ENCODE measurements at places on chromosomes 6 and 20.

- no peak for DNase-seq
Measured at GRCh38 chr6:537114-537513, 119.8 kb downstream of the HUS1B start.

- DNase-seq, result peak; percentile 34
Measured at GRCh38 chr20:33812908-33813462, 1.8 kb downstream of the CHMP4B start.

DNA sequence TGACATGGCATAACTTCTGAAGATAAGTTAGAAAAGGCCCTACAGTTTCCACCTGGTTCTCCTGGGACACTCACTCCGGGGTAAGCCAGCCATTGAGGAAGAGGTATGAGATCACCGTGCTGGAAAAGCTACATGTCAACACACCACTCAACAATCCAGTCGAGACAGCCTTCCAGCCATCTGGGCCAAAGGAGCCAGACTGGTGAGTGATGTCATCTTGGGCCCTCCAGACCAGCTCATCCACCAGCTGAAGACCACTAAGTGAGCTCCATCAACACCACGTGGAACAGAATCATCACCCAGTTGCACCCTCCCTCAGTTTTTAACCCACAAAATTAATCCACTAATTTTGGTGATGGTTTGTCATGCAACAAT lies 32.3 kb upstream of the RSPO4 start:
- no peak for DNase-seq

- DNase-seq, result no peak
Measured at GRCh38 chr20:36093804-36094145, 60.8 kb upstream of the EPB41L1 start.

DNA sequence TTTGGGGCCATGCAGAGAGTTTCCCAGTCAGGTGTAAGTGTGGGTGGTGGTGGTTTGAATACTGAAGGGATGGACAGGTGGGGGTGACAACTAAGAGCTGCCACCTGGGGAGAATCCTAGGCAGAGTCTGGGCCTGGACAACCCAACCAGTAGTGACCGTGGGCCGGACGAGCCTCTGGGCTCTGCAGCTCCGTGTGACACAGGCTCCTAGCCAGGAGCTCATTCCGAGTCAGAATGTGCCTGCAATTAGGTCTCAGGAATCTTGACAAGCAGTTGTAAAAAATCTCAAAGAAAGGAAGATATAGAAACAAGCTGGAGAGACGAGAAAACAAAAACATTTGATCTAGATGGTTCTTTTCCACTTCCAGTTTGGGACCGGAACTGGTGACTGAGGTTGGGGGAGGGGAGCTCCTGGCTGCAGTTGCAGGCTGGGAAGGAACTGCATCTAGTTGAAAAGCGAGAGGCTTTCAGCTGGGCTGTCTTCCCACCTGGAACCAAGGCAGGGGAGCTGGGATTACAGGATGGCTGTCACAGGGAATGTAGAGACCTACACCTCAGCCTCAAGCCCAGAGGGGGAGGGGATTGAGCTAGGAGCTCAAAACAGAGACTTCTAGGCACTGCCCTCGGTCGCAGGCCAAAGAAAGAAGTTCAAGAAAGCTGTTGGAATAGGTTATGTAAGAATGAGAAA lies 156.9 kb downstream of the PAX1 start:
- DNase-seq, result no peak

DNA sequence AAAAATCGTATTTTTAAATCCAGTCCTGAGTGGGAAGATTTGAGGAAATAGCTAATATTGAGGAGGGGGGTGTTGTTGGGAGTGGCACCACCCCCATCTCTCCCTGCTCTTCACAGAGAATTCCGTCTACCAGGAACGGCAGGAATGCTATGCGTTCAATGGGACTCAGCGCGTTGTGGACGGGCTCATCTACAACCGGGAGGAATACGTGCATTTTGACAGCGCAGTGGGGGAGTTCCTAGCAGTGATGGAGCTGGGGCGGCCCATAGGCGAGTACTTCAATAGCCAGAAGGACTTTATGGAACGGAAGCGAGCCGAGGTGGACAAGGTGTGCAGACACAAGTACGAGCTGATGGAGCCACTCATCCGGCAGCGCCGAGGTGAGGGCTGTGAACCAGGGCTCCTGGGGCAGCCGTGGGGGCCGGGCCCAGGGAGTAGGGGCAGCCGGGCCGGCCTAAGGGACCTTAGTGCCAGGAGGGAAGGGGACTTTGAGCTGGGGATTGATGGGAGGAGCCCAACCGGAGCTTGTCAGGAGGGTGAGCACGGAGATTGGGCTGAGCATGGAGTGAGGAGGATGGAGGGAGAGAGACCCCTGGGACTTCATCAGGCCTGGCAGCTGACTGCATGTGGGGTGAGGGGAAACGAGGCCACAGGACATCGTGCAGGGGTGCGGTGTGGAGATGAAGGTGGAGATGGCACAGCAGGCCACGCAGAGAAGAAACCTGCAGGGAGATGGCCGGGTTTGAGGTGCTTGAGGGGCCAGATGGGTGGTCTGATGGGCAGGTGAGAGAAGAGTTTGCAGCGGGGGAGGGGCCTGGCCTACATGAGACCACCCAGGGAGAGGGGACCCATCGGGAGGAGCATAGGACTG lies 41.3 kb downstream of the HLA-DPB1 start:
- DNase-seq, result no peak

- DNase-seq, result no peak
Measured at GRCh38 chr6:71290611-71291010, 2.0 kb downstream of the OGFRL1 start.

- DNase-seq, result no peak
Measured at GRCh38 chr6:157684620-157685299, 138.3 kb upstream of the SNX9 start.

DNA sequence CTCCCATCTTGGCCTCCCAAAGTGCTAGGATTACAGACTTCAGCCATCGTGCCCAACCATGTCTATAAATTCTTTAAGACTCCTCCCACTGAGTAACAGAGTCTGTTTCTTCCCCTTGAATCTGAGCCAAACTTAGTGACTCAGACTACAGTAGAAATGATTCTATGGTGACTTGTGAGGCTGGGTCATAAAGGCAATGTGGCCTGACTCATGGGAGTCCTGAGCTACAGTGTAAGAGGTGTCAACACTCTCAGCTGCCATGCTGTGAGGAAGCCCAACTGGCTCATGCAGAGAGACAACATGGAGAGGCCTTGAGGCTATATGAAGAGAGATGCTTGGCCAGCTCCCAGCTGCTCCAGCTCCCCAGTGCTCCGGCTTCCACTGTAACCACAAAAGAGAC lies 5.2 kb upstream of the NRSN2 start:
- DNase-seq, result no peak

GRCh38 chr6:47206626-47207025 lies 103.1 kb downstream of the TNFRSF21 start:
- no peak for DNase-seq

DNA sequence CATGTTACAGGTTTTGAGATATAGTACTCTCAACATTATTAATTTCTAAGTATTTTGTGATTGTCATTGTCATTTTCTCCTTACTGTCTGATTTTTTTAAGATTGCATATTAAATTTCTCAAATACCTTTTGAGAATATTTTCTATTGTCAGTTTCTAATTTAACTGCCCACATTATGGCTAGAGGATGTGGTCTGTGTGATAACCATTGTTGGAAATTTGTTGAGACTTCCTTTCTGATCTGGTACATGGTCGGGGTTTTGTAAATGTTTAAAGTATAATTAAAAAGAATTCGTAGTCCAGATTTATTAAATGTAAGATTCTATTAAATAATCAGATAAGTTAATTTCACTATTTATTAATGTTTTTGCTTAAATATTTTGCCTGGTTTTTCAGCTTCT lies 60.1 kb downstream of the SLX4IP start:
- DNase-seq, result no peak

DNA sequence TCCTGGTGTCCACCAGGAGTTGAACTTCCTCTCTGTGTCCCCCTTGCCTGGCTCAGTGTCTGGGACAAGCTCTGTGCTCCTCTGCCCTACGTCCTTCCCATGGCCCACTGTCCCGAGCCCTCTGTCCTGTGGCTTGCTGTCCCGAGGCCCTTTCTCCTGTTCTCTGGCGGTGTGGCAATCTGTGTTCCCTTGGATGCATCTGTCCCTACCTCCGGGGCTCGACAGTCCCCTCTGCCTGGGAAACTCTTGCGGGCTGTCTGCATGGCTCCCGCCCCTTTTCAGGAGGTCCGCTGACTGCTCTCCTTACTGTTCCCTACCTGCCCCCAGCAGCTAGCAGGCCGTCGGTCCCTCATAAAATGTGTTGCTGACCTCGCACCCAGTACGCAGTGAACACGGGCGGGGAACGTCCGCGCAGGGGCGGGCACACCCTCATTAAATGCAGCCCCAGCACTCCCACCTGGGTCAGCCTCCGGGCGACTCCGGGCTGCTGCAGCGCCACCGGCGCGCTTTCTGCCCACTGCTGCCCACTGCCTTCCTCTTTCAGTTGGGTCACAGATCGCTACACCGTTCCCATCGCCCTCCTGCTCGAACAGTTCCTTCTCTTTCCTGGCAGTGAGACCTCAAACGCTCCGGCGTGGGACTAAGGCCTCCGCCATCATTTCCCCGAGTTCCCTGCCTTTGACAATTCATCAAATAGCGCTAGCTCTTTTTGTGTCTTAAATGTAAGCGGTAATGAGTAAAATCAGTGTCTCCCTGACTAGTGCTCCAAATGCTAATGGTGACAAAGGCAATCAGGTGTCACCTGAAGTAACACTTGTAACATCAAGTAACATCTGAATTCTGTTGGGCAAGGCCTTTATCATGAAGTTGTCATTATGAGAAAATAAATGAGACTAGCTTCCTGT lies 60.5 kb downstream of the RSPH3 start:
- DNase-seq, result no peak

DNA sequence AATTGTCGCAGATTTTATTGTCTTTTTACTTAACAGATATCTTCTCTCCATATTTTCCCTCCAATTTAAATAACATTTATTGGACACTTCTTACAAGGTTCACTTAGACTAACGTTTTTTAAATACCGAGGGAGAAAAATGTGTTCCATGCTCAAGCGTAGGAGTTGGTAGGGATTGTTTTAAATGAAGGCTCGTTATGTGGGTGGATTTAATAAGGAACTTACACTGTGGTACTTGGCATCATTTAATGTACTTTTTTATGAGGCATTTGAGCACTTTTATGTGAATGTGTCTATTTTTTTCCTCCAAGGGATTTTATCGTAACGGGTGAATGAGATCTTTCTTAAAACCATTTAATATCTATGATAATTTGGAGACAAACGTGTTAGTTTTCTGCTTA lies 125.0 kb upstream of the MTHFD1L start:
- no peak for DNase-seq

DNA sequence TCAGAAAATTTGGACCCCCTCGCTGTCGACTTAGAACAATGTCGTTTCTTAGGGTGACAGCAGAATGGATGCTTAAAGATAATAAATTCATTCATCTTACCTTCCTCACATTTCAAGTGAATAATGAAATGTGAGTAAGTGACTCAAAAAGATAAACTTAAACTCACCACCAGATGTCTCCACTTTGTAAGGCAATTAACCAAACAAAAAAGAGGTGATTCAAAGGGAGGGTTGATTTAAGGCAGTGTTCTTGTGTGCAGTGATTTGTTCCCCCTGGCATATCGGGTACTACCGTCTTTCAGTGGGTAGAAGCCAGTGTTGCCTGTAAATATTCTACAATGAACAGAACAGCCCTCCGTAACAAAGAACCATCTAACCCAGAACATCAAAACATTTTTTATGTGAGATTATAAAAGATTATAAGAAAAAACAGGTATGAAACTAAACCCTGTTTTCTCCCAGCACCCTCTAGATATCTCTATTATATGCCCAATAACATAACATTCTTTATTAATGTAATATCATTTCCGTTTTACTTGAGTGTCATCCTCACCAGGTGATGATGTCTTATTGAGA lies 589.7 kb downstream of the CBLN4 start:
- peak; percentile 61 for DNase-seq

- peak; percentile 13 for DNase-seq
Measured at GRCh38 chr6:137709424-137710236, 157.4 kb upstream of the TNFAIP3 start.

- DNase-seq, result no peak
Measured at GRCh38 chr20:25218109-25218486, 22.6 kb downstream of the ENTPD6 start.

GRCh38 chr6:133741375-133741861 lies 147.5 kb upstream of the TCF21 start:
- DNase-seq, result peak; percentile 72

DNA sequence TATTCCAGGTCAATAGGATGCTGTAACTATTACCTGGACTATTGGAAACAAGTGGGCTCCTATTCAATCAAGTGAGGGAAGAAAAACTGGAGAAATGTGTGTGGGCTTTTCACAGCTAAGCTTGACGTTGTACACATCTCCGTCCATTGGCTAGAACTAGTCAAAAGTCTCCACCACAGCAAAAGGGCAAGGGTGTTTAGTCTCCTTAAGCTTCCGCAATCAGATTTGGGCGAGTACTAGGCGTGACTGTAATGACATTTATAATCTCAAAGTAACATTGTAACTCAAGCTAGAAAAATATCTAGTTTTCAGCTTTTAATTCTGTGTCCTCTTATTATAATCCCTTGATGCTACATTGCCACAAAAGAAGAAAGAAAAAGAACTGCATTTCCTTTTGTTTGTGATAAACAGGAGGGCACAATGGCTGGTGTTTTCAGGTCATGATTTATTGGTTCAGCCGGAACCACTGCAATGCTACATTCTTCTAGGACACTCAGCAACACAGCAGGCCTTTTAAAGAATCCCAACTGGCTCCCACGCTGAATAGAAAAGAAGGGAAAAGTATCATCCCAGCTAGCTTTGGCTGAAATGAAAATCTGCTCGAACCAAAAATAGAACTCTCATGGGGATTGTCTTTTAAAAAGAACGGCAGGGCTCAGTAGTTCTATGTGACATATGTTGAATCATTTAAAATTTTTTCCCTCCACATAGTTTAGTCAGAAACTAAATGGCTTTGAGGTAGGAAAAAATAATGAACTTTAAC lies 387.7 kb downstream of the BTBD3 start:
- no peak for DNase-seq

GRCh38 chr6:168232989-168233874 lies 86.3 kb downstream of the DACT2 start:
- no peak for DNase-seq

DNA sequence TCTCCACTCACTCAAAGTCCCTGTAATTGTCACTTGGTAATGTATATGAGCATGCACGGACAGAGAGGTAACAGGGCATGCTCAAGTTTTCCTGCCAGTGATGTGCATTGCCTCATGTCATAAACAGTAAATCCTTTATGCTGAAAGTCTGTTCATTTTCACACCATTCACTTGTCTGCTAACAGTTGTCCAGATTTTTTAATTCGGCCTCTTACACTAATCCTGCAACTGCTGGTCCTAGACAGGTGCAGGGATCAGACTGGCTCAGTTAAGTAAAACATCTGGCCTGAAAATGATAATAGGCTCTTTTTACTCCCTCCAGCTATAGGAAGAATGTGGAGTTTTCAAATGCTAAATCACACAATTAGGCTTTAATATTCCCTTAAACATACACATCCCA lies 185.4 kb upstream of the VGLL2 start:
- DNase-seq, result no peak

- DNase-seq, result no peak
Measured at GRCh38 chr6:7765575-7766325, 39.9 kb downstream of the BMP6 start.

DNA sequence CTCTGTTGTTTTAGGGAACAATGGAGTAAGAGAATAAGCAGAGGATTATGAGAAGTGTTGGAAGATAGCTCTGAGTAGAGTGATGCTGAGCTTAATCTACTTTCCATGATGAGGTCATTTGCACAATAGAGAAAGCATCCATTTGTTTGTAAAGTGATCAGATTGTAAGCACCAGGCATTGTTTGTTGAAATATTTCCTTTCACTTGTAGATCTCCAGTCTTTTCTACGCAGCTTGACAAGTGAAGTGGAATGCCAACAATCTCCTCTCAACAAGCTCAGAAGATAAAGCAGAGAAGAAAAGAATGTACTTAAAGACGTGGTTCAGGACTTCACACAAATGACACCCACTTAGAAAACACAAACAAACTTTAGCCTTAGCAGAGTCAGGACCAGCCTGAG lies 80.1 kb upstream of the MARCKS start:
- DNase-seq, result no peak

All from NCI-H146 (cell line).